ENCODE measurements at places on chromosomes 16 and 17.

DNA sequence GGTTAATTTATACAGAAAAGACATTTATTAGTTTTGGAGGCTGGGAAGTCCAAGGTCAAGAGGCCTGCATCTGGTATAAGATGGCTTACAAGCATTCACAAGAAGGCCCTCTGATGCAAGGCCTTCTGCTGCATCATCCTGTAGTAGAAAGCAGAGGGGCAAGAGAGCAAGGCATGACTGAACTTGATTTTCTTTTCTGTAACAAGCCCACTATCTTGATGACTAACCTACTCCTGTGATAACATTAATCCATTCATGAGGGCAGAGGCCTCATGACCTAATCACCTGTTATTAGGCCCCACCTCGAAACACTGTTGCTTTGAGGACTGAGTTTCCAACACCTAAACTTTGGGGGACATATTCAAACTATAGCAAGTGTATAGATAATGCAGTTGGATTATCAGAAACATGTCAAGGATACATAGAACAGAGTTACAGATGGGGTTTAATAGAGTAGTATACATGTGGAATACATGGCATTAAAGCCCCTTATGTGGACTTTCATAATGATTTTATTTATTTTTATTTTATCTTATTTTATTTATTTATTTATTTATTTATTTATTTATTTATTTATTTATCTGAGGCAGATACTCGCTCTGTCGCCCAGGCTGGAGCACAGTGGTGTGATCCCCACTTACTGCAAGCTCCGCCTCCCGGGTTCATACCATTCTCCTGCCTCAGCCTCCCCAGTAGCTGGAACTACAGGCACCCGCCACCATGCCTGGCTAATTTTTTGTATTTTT is 88.2 kb downstream of the CHD9 start:
- DNase-seq: no peak

DNA sequence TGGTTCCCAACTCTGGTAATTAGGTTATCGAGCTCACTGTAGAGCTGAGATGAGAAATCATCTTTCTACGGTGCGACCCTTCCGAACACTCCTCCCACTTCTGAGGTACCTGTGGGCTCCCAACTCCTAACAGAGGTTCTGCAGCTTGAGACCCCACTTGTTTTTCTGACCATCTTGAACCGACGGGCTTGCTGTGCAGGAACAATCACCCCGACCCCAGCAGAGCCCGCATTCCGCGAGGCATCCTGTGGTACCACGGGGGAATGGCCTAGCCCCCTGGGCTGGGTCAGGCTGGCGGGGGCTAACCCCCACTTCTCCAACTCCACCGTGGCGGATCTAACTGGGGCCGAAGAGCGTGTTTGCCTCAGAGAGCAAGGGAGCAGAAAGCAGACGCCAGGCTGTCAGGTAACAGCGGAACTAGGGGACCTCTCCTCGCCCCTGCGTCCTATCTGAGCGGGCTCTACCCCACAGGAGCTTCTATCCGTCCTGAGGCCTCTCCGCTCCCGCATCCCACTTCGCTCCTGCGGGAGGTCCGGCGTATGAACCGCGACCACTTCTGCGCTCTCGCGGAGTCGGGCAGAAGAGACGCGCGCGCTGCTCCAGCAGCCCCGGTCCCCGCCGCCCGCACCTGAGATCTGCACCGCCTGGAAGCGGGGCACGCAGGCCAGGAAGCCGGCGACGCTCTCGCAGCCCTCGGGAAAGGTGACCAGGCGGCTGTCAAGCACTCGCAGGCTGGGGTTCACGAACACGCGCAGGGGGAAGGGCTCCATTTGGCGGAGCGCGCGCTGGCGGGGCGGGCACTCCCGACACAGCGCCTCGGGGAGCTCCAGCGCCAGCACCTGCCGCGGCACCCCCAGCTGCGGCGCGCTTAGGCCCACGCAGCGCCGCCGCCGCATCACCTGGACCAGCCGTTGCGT is 761 bp downstream of the PDF start:
- DNase-seq: peak; percentile 30

DNA sequence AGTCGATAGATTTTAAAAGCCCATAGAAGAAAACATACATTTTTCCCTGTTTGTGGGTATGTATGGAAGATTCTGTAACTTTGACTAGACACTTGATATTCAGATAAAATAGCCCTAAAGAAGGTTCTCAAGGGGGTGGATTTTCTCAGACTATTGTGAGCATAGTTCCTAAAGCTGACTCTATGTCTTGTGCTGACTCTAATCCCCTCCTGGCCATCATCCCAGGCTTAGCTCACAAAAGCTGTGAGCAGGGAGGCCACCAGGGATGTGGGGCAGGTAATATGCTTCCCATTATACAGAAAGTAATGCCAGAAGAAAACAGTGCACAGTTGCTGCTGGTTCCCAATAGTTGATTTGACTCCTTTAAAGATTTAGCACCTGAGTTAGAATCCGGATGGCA is 32.0 kb downstream of the CDH13 start:
- DNase-seq: no peak

GRCh38 chr17:4134721-4135120 is 8.1 kb downstream of the ZZEF1 start:
- no peak for DNase-seq

Measured in AG08395 (cell line).